DND-41 (cell line): ENCODE measurements at places on chromosomes 11 and 22.

DNA sequence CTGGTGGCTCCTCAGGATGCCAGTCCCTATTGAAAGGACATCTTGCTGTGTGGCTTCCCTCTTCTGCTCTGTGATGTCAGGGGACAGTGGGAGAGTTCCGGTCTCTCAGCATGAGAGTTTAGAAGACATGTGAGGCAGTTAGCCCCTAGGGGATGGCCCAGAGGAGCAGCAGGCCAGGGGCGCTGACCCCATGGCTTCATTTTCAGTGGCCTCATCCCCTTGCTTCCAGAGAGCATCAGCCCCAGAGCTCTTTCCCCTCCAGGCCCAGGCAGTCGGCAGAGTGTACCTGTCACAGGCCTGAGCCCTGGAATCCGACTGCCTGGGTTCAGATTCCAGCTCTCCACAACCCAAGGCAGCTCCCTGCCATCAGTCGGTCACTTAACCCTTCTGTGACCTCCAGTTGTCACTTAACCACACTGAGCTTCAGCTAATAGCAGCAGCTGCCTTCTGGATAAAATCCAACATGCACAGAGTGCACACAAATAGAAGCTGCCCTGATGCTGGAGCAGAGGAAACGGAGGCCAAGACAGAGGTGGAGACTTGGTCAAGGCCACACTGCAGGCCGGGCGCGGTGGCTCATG, 14.1 kb upstream of the LRRC10B start:
- H3K27ac ChIP-seq: no peak overlapping the region
- H3K4me1 ChIP-seq: no peaks in the 10 kb centered on the region
- H3K27me3 ChIP-seq: no peaks in the 10 kb centered on the region

GRCh38 chr11:28137832-28138231, 29.6 kb downstream of the METTL15 start:
- H3K4me3 ChIP-seq: no peak overlapping the region
- H3K27ac ChIP-seq: no peak overlapping the region
- H3K27me3 ChIP-seq: no peaks in the 10 kb centered on the region
- H3K4me1 ChIP-seq: no peaks in the 10 kb centered on the region
- peaks cover 57% of the 10 kb centered on the region; the same call in 1 of the 2 replicates for H3K36me3 ChIP-seq

GRCh38 chr22:42562684-42563083, 8.9 kb downstream of the SERHL2 start:
- H3K27ac ChIP-seq: no peak overlapping the region
- peaks cover 10% of the 10 kb centered on the region for H3K36me3 ChIP-seq
- H3K4me1 ChIP-seq: no peaks in the 10 kb centered on the region
- no peak for DNase-seq

GRCh38 chr11:8793114-8793777, 110.7 kb downstream of the RPL27A start:
- H3K4me1 ChIP-seq: no peaks in the 10 kb centered on the region
- no peak overlapping the region for H3K27ac ChIP-seq
- no peak overlapping the region for H3K4me3 ChIP-seq
- peaks cover 3% of the 10 kb centered on the region for H3K27me3 ChIP-seq
- H3K36me3 ChIP-seq: no peaks in the 10 kb centered on the region
- DNase-seq: no peak

- H3K27me3 ChIP-seq: no peaks in the 10 kb centered on the region
- H3K36me3 ChIP-seq: peaks cover 12% of the 10 kb centered on the region; the same call in 1 of the 2 replicates
- H3K4me1 ChIP-seq: peaks cover 6% of the 10 kb centered on the region
- DNase-seq: no peak
- no peak overlapping the region for H3K4me3 ChIP-seq
Measured at GRCh38 chr11:9285850-9286587, 20.9 kb upstream of the DENND5A start.

DNA sequence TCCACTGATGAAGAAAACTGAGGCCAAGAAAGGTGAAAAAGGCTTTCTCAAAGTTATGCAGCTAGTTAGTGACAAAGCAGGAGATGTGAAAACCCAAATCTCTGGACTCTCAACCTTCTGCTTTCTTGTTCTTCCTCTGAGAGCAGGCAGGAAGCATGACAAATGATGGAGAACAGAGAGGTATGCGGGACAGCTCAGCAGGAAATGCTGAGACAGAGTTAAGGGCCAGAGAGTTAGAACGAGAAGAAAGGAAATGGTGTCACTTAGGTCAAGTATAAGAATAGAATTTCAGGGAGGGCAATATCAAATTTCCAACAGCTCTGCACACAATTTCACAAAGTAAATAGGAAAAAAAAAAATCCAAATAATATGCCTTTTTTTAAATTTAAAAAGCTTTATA, 67.6 kb upstream of the ARHGAP42 start:
- no peaks in the 10 kb centered on the region for H3K4me1 ChIP-seq
- no peak overlapping the region for H3K4me3 ChIP-seq
- no peak for DNase-seq
- H3K27me3 ChIP-seq: no peaks in the 10 kb centered on the region
- H3K36me3 ChIP-seq: no peaks in the 10 kb centered on the region

- H3K27me3 ChIP-seq: no peaks in the 10 kb centered on the region
- no peak overlapping the region for H3K27ac ChIP-seq
- no peak overlapping the region for H3K4me3 ChIP-seq
- no peaks in the 10 kb centered on the region for H3K4me1 ChIP-seq
Measured at GRCh38 chr22:46897246-46897623, 134.8 kb downstream of the TBC1D22A start.
